ENCODE measurements at places on chromosomes 13 and 19.

DNA sequence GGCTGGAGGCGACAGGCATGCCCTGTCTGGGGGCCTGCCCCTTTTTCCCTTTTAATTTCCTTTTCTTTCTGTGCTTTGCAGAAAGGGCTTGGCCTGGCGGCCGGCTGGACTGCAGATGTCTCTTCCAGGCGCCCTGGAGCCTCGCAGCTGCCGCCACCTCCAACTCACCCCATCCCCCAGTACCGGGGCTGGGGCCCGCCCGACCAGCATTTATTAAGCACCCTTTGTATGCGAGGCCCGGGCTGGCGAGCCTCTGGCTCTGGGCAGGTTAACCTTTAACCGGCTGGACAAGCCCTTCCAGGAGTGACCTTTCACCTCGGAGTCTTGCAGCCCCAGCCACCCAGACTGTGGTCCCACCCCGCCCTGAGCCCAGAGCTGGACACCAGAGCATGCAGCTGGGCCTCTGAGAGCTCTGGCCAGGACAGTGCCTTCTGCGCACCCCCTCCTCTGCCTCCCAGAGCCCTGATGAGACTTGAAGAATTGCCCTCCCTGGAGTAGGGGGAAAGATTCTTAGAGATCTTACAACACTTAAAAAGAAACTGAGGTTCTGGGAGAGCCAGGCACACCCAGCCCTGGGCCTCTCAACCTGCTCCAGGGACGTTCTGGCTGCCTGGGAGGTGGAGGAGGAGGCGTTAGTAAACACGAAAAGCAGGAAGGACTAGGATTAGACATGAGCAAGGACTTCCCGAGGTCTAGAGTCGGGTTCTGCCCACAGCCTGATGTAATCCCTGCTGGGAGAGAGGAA, 1.1 kb upstream of the NR2F6 start:
- no peak for DNase-seq

DNA sequence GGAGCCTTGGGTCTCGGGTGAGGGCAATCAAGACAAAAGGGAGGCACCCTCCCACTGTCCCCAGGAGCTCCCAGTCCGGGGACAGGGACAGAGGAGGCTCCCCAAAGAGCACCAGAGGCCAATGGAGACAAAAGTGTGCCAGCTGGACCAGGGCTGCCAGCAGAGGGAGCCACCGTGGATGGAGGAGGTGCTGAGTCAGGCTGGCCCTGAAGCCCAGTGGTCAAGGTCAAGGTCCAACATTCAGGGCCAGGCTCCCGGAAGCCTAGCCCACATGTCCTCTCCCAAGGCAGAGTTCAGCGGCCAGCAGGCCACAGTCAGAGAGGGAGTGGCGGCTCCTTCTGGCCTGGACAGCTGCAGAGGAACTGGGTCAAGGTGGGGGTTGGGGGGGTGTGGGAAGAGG, 8.4 kb downstream of the COL5A3 start:
- no peak for DNase-seq

DNA sequence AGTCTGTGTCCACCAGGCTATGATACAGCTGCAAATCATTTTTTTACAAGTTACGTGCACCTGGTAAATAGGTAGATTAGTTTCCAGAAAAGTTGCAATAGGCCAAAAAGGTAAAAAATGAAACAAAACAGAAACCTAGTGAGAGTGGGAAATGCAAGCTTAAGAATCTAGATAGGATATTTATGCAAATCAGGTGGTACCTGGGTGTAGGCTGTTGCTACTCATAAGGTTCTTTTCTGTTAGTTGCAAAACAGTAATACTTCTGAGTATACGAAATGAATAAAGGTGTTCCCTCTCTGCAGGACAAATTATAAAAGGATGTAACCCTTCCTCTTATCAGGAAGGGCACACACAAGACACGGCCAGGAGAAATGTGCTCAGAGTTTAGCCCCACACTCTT, 97.9 kb downstream of the UGGT2 start:
- DNase-seq, result no peak

- DNase-seq, result no peak
Observed at GRCh38 chr13:19052180-19052579, 129.4 kb downstream of the TUBA3C start.

GRCh38 chr13:111203736-111204389, 88.8 kb downstream of the ARHGEF7 start:
- no peak for DNase-seq

DNA sequence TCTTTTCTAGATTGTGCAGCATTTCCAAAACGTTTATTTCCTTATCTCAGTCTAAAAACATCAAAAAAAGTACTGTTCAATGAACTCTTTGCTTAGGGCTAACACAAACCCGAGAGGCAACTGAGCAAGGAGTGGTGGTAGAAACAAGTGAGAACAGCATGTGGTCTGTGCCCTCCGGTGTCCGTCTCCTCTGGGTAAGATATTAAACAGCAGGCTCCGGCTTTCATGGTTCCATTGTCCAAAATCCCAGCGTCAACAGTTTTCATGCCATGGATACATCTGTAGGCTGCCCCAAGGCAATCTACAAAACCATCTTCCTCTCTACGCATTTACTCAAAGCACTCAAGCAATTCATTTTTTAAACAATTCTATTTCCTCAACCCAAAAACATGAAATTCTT, 22.8 kb downstream of the DCLK1 start:
- no peak for DNase-seq

DNA sequence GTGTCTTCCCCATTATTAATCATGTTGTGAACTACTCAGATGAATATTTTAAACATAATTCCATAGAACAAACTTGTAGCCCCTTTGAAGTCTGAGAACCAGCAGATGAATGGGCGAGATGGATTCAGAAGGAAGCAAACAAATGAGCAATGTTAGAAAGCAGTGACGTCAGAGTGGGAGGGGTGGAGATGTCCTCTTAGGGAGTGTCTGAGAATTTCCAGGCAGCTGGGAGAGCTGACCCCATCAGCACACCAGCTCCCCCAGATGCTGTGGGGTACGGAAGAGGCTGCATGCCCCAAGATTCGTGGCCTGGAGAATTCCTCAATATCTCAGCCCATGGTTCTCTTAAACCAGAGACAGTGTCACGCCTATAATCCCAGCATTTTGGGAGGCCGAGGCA, 68.6 kb downstream of the DPF1 start:
- DNase-seq, result no peak

GRCh38 chr13:69619651-69620050, 488.0 kb upstream of the ATXN8OS start:
- DNase-seq, result no peak

DNA sequence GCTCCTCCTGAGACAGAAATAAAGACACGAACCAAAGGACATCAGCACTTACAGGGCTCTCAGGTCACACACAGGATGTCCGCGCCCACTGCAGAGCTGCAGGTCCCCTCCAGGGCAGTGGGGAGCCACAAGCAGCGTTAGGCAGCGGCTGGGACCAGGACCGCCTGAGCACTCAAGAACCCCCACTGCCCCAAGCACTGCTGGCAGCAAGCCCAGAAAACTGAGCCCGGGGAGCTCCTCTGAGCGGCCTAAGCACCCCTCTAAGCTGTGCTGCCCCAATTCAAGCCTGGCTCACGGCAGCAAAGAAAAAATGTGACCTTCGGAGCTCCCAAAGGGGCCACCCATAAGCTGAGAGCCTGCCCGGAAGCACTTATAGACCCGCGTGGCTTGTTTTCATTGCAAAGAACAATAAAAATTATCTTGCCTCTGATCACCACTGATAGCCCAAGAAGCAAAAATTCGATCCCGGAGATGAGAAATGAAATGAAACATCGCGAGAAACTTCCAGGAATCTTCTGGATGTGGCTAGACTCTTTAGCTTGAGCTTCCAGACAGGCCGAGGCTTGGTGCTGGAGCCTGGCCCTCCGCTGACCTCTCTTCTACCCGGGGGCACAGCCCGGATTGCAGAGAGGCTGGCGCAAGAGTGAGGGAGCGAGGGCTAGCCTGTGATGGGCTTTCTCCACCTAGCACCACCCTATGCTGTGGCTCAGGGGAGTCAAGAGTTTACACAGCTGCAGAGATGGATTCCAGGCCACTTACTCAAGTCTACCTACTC, 6.3 kb downstream of the DPP9 start:
- no peak for DNase-seq

DNA sequence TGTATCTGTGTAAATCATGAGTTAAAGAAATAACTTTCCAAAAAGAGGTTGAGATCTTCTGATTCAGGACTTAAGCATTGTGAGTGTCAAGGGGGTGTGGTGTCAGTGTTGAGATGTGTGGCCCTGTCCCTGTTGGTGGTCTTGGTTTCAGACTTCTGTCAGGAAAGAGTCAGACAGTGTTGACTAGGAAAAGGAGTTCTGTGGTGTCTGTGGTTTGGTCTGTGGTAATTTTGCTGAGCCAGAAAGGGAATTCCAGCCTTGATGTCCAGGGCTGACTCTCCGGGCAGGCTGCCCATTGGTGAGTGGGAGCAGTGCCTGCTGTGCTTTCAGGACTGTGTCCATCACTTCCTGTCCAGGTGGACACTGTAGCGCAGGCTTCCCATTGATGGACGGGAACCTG, 39.8 kb upstream of the IGFL4 start:
- DNase-seq, result no peak

GRCh38 chr13:31485651-31486051, 253.7 kb upstream of the RXFP2 start:
- DNase-seq, result no peak

- no peak for DNase-seq
Observed at GRCh38 chr13:85432881-85433280, 366.3 kb downstream of the SLITRK6 start.

DNA sequence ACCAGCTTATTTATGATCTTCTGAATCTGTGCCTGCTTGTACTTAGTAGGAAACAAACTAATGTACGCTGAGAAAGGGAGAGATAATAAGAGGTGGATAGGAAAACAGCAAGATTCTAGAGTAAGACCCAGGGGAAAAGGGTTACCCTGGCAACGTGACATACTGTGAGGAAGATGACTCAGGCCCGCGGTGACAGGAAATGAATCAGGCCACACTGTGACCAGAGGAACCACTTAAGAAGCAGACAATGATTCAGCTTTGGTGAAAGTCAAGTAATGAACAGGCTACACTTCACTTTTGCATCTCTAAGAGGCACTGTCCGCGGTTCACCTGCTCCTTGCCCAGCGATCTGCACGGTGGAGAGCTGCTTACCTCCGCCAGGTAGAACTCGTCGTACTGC, 158.2 kb downstream of the NALCN start:
- DNase-seq, result no peak

GRCh38 chr19:1299801-1300200, 14.1 kb downstream of the EFNA2 start:
- no peak for DNase-seq

DNA sequence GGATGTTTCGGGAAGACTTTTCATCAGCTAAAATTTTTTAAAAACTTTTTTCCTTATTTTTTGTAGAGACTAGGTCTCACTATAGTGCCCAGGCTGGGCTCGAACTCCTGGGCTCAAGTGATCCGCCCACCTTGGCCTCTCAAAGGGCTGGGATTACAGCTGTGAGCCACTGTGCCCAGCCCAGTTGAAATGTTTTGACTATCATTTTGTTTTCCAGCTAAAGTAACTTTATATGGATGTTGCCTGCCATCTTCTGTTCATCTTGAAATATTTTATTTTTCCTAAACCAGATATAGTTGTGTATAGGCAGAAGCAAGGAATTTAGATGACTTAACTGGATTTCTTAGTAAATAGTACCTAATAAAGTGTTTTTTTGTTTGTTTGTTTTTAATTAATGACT, 7.0 kb downstream of the CAB39L start:
- no peak for DNase-seq

DNA sequence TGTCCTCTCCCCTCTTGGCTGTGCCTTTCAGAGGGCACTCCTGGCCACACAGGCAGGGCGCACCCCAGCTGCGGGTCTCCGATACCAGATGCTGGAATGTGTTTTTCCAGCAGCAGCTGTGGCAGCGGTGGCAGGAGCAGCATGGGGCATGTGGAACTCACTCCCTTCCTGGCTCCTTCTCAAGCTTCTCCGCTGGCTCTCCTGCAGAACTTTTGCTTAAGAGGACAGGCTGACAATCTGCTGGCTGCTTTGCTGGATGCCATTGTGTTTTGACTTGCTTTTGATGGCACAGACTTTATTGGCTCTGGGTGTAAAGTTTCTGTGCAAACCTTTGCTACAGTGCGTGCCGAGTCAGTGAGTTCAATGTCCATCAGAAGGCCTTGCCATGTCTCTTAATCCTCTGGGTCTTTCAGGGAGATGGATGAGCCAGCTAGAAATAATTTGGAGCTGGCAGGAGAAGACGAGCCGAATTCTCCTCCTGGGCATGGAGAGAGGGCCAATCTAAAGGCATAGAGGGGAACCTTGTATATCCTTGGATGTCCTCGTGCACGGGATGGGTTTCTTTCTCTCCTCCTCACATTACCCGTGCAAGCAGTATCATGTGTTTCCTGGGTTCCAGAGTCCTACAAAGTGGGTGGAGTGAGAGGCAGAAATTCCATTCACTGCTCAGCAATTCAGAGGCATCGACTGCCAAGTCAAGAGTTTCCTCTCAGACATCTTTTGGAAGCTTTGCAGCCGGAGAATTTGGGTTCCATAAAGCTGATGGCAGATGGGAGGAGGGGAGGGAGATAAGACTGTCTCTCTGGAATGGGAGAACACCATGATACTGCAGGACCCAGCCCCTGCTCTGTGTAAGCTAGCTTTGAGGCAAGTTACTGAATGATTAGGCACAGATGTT, 231.2 kb downstream of the FGF9 start:
- DNase-seq, result no peak

GRCh38 chr19:37243206-37243632, 25.2 kb downstream of the ZNF383 start:
- DNase-seq, result no peak

DNA sequence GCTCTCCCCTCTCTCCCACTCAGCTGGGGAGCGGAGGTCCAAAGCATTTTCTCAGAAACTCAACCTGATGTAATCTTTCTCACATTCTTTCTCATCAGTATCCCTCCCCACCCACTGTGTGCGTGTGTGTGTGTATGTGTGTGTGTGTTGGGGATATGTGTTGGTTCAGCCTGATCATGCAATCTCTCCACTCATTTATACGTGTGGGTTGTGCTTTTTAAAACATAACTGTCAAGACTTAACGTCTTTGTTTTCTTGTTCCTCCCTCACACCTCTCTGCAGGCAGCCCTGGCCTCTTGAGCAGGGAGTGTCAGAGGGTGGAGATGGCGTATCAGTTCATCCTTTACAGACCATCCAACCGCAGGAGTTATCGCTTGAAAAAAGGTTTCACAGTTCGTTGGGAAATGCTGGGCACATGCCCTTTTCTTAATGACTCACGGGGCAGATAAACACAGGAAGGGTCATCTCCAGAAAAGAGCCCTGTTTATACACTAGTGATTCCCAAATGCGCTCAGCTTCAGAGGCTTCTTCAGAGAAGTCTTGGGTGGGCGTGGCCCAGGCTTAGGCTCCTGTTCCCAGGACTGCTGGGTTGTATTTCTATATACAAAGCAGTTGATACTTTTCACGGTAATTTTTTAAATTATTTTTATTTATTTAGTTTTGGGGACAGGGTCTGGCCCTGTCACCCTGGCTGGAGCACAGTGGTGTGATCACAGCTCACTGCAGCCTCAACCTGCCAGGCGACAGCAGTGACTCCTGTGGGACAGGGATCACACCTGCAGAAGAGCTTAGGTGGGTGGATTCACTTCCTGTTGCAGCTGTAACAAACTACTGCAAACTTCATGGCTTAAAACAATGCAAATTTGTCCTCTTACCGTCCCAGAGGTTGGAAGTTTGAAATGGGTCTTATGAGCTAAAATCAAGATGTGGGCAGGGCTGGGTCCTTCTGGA, 60.3 kb downstream of the CCDC70 start:
- DNase-seq, result no peak

- no peak for DNase-seq
Observed at GRCh38 chr19:40452016-40452415, 7.9 kb upstream of the SERTAD3 start.
